ENCODE measurements at places on chromosomes 2 and 18.

- no peak for DNase-seq
Observed at GRCh38 chr2:37167636-37168180, 10.9 kb upstream of the EIF2AK2 start.

DNA sequence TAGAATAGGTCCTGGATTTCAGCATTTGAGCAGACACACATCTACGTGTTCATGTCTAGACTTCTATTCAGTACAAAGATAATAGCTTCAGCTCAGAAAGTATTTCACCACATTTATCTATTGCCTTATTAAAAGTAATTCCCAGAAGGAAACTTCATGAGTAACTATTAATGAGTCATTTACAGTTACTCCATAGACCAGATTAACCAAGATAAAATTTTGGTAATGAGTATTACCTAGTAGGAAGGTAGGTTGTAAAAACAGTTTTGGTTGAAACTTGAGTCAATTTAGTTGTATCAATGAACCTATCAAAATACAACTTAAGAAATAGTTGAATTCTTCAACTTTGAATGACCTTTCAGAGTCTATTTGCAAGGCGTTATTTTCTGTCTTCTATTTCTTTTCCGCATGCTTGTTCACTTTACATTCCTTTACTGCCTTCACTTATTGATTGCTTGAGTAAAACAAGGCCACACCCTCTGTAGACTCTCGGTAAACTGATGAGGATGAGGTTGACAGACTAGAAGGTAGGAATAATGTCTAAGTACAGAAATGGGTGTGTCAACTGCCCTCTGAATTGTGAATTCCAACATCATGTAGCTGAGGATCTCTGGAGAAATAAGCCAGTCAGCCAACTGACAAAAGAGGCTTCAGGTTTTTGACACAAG lies 1165.6 kb upstream of the ZEB2 start:
- DNase-seq: no peak

DNA sequence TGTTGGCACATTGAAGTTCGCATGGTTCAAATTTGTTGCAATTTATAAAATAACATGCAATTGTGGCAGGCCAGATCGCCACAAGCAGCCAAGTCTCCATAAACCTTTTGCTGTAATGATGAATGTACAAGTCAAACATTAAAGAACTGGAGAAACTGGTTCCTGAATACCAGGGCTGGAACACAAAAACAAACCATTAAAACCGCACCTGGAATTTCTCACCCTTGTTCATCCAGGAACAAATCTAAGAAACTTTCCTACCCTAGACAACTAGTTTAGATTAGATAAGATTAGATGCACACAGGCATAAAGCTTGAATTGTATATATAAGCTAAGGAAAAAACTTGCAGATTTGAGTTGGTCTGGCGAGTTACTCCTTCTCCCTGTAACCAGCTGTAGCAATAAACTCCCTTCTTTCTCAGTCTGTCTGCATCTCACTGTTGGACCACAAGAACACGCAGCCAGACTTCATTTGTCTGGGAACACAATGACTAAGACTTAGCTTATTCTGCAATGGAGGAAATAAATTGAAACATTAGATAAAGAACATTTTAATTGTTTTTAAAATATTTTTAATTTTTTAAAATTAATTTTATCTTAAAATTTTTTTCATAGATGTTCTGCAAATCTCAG lies 1835.5 kb upstream of the LRRTM1 start:
- DNase-seq: no peak

DNA sequence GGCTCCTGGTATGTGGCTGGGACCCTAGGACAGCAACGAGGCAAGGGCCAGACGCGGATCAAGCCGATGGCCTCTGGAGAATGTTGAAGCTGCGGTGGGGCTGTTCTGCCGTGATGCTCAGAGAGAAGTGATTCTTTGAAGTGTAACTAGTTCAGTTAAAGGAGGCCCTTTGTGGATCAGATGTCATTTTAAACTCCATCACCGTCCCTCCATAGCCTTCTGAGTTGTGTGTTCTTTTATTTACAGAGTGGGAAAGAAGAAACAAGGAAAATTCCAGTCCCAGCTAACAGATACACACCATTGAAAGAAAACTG lies 403 bp downstream of the PNO1 start:
- no peak for DNase-seq

DNA sequence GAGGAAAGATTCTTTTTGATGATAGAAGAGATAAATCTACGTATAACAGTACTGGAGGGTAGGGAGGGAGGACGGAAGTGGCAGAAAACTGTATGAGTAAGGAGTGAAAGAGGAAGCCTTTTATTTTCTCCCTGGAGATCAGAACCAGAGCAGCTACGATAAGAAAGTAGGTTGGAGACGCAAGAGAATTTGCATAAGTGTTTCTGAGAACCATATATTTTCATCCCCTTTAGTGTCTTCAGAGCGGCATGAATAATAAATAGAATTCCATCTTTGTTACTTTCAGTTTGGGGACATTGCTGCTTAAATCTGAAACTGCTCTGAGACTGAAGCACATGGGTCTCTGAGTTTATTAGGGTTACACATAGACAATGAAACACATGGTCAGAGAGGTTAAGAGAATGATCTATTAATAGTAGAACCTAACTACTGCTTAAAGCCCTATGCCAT lies 230.2 kb upstream of the TNP1 start:
- no peak for DNase-seq

DNA sequence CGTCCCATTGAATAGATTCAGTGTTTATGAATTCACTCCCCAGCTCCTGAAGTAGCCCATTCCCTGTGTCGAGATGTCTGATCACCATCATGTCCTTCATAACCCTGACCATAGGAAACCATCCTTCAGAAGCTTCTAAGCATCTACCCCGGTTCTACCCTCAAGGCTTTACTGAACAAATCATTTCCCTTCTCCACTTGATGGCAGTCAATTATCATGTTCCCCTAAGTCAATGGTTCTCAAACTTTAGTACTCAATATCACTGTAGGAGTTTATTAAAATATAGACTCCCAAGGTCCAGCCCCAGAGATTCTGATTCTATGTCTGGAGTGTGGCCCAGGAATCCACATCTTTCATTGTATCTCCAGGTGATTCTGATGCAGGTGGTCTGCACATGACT lies 228.4 kb upstream of the SP5 start:
- no peak for DNase-seq
